Left cardiac atrium (tissue), 4 donors: ENCODE measurements at places on chromosomes 3 and 15. TPM values are rescaled to one million over a fixed set of nuclear protein-coding genes. Genes with fewer than 3 reads are reported as not detected.

Gene GALK2
- total RNA-seq: 32.1 TPM

Gene DAPK2
- total RNA-seq: 72.5 TPM

Gene THAP10
- 3.2 TPM for total RNA-seq

Gene SLC38A3
- 7.7 TPM for total RNA-seq

Gene PRKAR2A
- 42.5 TPM for total RNA-seq

Gene FOXB1
- not detected for total RNA-seq

Gene SLC28A2
- total RNA-seq: not detected

Gene SEMA5B
- 1.7 TPM for total RNA-seq

Gene LRRC3B
- total RNA-seq: 0.18 TPM
